WTC11 (cell line): ENCODE measurements at places on chromosomes 2 and 18. TPM values are rescaled to one million over a fixed set of nuclear protein-coding genes. Genes with fewer than 3 reads are reported as not detected.

DNA sequence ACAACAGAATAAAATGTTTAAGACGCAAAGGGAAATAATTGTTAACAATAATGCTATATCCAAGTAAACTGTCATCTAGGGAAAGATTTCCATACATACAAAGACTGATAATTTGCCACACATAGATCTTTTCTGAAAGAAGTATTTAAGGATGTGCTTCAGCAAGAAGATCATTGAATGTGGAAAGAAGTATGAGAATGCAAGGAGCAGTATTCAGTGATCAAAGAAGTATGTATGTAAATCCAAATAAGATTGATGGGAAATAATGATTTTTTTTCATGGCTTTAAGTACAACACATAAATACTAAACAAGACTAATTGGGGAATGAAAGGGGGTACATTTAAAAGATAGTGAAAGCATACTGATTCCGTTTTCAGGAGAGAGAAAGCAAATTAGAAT, 410.4 kb upstream of the HS6ST1 start:
- DNase-seq, result no peak

DNA sequence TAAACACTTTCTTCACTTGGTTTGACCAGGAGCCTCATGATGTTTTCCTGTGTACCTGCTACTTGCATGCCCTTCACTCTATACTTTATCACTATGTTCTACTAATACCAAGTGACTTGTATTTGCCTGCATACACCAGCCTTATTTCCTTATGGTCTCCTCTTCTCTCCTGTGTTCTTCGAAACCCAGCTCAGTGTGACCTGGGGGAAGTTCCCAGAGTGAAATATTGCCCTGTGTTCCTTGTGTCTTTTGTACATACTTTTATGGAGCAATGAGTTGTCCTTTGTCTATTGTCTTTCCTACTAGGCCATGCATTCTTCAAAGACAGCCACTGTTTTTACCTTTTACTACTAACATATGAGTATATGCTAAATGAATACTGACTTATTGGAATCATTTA, 567 bp downstream of the NT5C1B start:
- no peak for DNase-seq

DNA sequence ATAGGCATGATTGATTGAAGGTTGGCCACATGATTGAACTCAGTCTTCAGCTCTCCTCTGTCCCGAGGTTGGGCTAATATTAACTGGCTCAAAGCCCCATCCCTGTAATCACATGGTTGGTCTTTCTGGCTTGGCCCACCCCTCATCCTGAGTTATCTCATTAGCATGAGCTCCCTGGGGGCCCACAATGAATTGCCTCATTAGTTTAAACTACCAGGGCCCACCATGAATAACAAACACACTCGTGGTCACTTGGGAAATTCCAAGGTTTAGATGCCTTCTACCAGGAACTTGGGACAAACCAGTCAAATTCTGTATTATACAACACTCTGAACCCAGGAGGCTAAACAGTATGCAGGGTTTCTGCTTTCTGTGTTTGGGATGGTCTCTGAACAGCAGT, 121.7 kb upstream of the B3GNT2 start:
- peak; percentile 26 for DNase-seq

PHOSPHO2 gene
- 6.1 to 8.1 TPM (median 7.3 TPM) in 3 replicates for total RNA-seq

DNA sequence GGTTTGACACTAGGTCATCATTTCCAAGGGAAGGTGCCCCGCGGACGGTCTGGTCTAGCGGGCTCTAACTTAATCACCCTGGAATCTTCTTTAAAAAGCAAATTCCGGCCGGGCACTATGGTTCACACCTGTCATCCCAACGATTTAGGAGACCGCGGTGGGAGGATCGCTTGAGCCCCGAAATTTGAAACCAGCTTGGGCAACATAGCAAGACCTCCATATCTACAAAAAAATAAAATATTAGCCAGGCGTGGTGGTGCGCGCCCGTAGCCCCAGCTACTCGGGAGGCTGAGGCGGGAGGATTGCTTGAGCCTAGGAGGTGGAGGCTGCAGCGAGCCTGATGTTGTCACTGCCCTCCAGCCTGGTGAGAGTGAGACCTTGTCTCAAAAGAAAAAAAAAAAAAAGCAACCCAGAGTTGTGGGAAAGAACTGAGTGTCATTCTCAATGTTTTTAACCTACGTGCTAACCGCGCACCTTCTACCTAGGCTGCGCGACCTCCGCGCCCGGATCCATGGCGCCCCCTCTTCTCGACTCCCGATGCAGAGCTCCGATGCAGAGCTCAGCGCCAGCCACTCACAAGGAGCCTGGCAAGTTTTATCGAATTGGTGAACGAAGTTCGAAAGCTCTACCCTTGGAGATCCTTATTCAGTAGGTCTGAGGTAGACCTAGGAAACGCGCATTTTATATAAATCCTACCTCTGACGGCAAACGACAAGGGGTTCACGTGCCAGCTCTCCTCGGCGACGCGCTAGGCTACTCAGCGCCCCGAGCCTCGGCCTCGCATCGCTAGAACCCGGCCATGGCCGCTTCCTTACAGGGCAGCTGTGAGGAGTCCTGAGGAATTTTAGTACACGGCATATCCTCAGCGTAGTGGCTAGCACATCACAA, 888 bp upstream of the TWSG1 start:
- peak; percentile 54 for DNase-seq
